ENCODE measurements at places on chromosomes 5 and 9.
A peak's percentile ranks its signal among the peaks of the same experiment; 100 is the strongest.

GRCh38 chr9:92140074-92140753 lies 25.0 kb upstream of the SPTLC1 start:
- peak; percentile 80 for DNase-seq

GRCh38 chr5:151570512-151571269 lies 20.4 kb downstream of the FAT2 start:
- DNase-seq, result no peak

DNA sequence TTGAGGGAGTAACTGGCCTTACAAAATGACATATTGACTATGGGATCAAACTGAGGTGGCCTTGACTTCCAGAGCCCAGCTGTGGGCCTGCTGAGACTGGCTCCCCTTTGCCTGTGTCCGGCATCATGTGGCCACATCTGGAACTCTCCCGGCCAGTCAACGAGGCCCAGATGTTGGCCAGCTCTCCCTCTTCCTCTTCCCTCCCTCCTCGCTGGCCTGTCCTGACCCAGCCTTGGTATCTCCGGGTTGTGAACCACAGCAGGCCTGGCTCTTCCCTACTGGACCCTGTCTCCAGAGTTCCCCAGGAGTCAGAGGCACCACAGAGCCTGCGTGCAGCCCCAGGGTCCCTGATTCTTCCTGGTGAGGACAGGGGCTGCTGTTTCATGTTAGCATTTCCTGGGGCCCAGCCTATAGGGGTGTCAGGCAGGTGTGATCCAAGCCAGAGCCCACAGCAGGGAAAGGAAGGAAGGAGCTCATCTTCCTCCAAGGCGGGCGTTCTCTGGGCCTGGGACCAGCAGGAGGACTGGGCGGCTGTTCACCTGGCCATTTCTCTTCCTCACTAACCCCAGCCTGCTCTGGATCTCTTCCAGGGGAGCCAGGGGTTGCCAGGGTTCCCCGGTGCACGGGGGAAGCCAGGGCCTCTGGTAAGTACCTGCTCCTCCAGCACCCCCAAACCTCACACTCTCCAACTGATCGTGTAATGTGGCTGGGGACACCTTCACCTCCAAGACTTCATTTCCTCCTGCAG lies 81.2 kb downstream of the COL27A1 start:
- DNase-seq, result no peak

DNA sequence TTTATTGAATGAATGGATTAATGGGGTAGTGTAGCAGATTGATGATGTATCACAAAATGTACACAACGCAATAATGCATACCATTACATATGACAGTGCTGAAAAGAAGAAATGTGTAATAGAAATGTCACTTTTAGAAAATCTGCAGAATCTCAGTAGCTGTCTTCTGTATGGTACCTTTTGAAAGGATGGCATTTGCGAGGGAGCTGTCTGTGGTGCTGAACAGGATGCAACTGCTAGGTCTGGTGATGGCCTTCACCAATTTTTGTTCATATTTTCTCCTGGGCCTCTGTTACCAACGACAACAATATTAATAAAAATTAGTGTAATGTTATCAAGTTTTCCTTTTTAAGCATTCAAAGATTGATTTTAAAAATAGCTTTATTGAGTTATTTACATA lies 36.2 kb upstream of the OTULIN start:
- DNase-seq, result peak; percentile 62

DNA sequence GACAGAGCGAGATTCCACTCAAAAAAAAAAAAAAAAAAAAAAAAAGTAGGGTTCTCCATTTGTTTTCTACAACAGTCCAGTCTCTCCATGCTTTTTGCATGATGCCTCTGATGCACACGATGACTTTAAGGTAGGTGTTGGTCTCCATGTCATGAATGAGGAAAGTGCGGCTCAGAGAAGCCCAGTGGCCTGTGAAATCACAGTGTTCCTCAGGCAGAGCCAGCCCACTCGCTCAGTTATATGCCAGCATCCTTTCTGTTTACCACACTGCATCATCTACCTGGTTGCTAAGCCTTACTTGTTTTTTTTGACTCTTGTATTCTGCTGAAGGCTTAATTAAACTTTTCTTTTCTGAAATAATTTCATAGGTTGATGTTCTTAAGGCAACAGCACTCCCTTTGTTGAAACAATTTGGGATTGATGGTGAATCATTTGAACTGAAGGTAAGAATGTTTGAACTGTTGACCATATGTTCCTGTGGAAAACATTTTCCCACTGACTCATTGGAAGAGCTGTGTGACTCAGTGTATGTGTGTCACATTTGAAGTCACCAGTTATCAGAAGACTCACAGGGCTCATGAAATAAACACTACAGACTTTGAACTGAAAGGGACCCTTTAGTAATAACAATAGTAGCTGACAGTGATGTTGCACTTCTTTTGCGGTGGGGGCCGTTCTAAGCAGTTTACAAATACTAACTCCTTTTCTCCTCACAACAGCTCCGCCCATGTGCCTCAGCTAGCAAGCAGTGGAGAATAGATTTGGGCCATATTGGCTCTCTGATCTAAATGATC lies 40.2 kb downstream of the RCL1 start:
- DNase-seq, result peak; percentile 80

DNA sequence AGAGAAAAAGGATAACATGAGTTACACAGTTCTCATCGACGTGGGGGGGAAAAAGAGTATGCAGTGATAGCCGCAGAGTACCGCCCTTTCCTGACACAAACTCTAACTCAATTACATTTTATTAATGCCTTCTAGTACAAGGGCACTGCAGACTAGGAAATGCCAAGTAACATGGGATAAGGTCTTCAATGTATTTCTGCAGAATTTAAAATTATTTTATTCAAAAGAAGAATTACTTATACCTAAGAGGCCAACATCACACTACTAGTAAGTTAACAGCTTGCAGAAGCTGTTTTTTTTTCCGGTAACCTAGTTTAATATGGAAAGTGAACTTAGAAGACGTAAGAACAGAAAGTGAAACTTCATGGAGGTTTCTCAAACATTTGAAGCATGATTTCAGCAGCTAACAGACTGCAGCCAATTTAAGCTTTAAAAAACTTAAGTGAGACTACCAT lies 3.9 kb downstream of the SETX start:
- DNase-seq, result peak; percentile 43

- no peak for DNase-seq
These were observed 506.3 kb upstream of the WWC1 start for GRCh38 chr5:167785106-167785505.

GRCh38 chr9:133574771-133575170 lies 34.4 kb downstream of the FAM163B start:
- no peak for DNase-seq

GRCh38 chr5:62168506-62169281 lies 137.3 kb upstream of the KIF2A start:
- no peak for DNase-seq

GRCh38 chr5:80644900-80645299 lies 9.6 kb upstream of the MSH3 start:
- DNase-seq, result no peak

DNA sequence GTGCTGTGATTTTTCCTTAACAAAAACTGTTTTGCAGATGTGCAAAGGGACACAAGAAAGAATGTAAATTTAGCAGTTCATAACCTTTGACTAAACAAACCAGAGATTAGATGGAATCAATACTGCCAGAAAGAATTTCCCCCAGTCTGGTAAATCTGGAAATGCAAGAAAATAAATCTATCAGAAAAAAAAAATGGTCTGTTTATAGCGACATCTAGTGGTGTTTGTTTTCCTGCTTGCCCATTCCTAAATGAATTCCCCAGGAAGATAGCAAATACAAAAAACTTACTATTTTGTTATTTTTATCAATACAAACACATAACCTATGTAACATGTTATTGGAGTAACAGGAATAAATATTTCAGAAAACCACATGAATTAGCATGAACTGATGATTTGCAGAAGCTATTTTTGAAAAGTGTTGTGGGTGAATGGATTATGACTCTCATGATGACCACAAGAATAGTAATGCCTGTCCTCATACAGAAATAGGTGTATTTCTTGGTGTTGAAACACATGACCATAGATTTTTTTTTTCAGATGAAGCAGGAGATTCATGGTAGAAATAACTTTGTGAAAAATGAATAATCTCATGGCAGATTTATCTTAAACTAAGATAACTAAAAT lies 1703.8 kb downstream of the MAT2B start:
- no peak for DNase-seq

GRCh38 chr9:127180457-127181314 lies 58.3 kb upstream of the ANGPTL2 start:
- no peak for DNase-seq

DNA sequence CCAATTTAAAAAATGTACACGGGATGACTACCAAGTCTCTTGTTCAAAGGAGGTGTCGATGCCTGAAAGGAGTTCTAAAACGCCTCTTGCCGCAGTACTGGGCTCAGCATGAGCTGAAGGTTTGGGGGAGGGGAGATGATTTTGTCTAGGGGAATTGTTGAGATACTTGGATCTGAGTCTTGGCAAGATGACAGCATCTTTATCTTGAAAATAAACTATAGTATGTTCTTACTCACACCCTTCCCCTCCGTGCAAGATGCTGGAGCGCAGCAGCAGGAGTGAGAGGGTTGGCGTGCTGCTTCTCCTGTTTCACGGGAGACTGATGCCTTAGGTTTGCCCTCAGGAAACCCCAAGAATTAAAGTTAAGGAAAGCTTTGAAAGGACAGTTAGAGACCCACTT lies 47.3 kb downstream of the FAM78A start:
- no peak for DNase-seq

GRCh38 chr9:21002040-21002439 lies 29.4 kb downstream of the HACD4 start:
- DNase-seq, result no peak

DNA sequence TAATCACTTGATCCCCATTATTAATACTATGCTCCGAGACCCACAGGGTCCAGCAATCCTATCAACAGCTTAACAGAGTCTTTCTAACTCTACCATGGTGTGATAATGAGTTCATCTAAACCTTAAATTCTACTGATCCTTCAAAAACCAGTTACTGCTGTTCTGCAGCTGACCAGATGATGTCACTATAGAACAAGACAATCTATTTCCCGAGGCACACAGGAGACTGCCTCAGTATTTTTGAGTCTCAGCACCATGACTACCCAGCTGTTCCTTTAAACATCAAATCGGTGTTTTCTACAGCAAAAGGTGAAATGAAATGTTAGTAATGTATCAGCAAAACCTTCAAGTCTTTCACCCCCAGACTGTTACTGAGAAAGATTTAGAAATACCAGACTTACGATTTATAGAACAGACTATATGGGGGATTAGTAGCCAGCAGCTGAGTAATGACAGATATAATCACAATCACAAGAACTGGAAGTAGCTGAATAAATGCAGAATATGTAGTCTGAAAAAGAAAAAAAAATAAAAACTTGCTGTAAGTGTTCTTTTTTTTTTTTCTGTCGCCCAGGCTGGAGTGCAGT lies 16.9 kb downstream of the DNAJC18 start:
- DNase-seq, result peak; percentile 50

GRCh38 chr5:77319117-77319804 lies 108.8 kb downstream of the PDE8B start:
- no peak for DNase-seq

DNA sequence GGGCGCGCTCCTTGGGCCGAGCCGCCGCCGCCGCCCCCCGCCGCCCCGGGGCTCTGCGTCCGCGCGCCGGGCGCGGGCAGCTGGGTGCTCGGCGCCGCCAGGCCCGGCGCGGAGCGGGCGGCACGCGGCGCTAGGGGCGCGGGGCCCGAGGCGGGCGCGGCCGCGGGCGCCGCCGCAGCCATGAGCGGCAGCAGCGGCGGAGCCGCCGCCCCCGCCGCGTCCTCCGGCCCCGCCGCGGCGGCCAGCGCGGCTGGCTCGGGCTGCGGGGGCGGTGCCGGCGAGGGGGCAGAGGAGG lies 351 bp downstream of the TRIO start:
- no peak for DNase-seq

- DNase-seq, result no peak
These were observed 141.0 kb downstream of the CARTPT start for GRCh38 chr5:71860048-71860447.

DNA sequence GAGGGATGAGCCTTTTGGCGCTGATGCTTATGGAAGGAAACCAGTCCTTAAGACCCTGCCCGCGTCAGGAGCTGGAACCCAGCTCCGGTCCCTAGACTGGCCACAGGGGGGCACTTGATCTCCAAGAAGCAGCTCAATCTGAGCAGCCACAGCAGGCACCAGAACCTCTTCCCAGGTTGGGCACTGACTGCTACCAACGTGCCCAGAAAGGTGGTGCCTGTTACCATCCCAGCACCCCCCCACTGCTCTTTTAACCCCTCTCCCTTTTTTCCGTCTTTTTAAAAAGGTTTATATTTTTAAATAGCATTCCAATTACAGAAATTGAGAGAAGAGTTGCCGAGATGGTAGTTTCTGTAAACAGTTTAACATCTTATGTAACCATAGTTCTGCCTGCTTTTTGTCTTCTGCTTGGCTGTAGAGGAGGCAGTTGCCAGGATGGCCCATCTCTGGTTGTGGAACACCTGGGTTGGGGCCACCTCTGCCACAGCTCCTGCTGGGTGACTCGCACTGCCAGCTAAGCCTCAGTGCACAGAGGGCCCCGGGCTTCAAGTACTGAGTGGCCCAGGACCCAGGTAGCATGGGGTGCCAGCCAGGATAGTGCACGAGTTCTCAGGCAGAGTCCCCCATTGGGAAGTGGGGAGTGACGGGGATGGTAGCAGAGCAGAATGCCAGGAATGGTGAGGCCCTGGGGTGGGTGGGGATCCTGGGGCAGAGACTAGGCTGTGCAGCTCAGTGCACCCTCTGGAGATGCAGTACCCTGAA lies 62.8 kb downstream of the PFDN1 start:
- peak; percentile 78 for DNase-seq

DNA sequence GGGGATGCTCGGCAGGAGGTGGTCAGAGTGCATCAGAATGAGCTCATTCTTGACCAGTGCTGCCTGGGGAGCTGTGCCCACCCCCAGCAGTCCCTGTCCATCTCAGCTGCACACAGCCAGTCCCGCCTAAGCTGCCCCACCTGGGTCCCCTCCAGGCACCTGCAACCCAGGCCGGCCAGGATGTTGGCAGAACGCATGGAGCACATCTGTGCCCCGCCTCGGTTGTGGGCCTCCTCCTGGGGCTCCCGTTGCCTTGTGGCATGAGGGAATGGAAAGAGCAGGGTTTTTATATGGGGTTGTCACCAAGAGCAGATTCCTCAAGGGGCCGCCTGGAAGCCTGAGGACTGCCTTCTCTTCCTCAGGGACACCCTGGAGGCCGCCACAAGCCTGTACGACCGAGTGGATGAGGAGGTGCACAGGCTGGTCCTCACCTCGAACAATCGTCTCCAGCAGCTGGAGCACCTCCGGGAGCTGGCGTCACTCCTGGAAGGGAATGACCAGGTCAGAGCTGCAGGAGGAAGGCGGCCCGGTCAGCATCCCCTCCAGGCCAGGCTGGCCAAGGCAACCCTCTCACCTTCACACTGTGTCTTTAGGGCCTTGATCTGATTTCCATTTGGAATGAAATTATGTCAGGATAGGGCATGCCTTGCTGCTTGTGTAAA lies 34.8 kb upstream of the LRRC14B start:
- no peak for DNase-seq

- DNase-seq, result no peak
These were observed 108.4 kb downstream of the ESM1 start for GRCh38 chr5:54876976-54877375.
